Stimulated activated CD8-positive, alpha-beta memory T cell treated with anti-CD3 and anti-CD28 coated beads, Interleukin-15, amount 100 ng/mL, for 1 hour (primary cell): ENCODE measurements at places on chromosomes 3 and 15.

DNA sequence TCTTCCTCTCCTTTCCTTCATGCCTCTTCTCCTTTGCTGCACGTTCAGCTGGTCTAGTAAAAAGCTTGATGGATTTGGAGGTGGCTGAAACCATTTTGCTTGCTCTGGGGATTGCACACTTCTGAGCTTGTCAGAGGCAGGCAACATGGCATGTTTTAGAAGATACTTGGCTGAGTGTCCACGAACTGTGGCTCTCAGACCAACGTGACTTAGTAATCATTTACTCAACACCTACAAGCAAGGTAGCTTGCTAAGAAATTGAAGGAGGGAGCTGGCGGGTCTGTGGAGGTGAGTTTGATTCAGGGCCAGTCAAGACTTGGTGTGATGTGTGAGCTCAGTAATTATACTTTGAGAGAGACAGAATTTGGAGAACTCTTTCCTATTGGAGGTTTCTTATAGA, 196.0 kb downstream of the LPP start:
- DNase-seq: no peak

GRCh38 chr15:60077581-60078359, 73.7 kb downstream of the FOXB1 start:
- DNase-seq: no peak

GRCh38 chr3:179671747-179672242, 19.0 kb downstream of the USP13 start:
- no peak for DNase-seq

GRCh38 chr3:195259154-195259474, 11.8 kb downstream of the XXYLT1 start:
- DNase-seq: no peak

- DNase-seq: no peak
These were observed 9.0 kb upstream of the SLC25A26 start for GRCh38 chr3:66211779-66212178.

DNA sequence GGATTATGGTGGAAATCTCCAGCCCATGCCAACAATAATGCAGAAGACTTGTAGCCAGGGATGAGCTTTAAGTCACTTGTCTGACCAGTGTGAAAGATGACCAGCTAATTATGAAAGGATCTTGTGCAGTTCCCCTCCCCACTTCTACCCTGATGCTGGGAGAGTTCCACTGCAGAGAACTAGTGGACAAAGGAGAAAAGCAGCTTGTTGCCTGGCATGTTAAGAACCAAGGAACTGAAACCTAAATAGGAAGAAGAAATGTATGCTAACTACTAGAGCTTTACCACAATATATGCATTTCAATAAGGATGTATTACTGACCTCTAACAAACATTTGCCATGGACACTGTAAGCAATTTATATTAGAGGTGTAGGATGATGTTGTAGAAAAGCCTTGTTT, 52.2 kb upstream of the CSTA start:
- DNase-seq: no peak

DNA sequence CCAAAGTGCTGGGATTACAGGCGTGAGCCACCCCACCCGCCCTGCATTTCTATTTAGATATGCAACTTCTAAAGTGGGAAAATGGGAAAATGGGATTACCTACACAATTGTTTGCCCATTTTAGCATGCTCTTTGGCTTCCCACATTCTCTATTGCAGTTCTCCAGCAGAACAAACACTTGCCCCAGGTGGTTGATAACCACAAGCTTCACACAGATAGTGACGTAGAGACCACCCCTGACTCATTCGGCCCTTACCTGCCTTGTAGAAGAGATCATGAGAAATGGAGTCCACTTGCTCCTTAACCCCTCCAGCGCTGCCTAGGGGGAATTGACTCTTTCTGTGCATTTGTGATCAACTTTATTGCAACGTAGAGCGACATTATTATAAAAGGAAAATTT, 83.2 kb upstream of the RAP2B start:
- no peak for DNase-seq

DNA sequence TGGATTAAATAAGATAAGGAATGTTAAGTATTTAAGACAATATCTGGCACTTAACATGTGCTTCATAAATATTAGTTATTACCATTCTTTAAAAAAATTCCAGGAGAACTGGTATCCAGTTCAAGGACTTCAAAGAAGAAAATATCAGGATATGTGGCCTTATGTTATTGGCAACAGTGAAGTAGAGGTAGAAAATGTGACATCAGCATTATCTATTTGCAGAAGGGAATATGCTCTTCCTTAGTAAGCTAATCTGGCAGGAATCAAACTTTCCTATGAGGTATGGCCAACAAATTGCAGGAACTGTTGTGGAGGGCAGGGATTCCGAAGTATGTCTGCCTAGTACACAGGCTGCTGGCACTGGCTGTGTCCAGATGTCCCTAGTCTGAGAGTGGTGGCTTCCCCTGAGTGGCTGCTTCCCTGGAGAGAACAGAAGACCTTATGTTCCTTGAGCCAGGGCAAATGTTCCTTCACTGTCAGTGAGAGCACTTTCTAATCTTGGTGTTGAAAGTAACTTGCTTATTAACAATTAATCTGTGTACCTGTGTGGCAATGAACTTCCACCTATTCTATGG, 351.7 kb upstream of the THRB start:
- DNase-seq: no peak

- DNase-seq: no peak
These were observed 261.0 kb downstream of the ROBO1 start for GRCh38 chr3:79506751-79507150.

- no peak for DNase-seq
These were observed at the start of gene SLC6A11 for GRCh38 chr3:10816019-10816862. SLC6A11 (plus strand) TSS chr3:10816228; CDS start chr3:10816266, 38 bp downstream.

DNA sequence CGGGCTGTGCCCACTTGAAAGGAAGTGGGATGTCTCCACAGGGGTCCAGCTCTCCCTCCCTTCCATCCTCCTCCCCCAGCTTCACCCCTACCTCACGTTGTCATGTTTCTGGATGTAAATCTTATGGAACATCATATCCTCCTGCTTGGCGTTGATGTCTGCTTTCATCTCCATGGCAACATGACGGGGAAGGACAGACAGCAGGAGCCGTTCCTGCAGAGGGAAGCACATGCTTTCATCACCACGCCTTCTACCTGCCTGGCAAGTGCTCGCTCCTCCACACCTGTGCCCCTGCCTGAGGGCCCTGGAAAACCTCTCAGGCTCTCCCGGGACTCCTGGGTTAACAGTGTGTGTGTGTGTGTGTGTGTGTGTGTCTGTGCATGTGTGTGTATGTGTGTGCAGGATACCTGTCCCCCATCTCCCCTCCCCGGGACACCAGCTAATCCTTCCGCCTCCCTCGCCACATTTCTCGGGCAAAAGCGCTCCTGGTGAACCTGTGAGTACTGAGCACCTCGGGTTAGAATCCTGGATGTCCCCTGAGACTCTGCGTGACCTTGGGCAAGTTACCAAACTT, 101.1 kb downstream of the ADCY5 start:
- no peak for DNase-seq

- DNase-seq: no peak
These were observed 57.6 kb upstream of the CHRM5 start for GRCh38 chr15:33910741-33911140.

DNA sequence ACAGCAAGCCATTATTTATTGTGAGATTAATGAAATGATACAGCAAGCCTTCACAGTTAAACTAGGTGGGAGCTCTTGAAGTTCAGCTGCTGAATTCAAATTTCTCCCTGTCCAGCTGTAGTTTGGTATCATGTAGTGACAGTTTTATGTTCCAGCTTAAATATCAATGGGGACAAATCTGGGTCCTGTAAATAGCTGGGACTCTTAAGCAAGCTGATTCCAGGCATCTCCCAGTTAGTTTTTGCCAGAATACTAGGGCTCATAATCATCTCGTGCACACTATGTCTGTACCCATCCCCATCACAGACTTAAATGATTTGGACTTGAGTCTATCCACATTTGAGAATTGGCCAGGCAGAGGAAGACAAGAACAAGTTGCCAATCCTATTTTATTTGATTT, 27.9 kb upstream of the NIT2 start:
- no peak for DNase-seq

DNA sequence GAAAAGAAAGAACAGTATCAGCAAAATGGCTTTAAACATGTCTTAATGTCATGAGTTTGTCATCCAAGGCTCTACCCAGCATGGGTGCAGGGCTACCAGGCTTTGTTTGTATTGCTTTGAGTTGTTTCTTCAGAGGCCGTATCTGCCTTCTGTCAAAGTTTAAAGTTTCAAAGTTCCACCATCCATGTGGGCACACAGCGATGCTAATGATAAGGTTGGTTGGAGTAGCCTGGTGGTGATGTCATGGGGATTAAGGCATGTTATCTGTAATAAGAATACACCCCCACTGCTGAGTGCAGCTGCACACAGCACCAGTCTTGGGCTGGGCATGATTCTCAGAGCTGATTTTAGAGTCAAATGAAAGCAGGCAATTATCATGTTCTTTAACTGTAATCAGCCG, 72.0 kb upstream of the LRTM1 start:
- no peak for DNase-seq

DNA sequence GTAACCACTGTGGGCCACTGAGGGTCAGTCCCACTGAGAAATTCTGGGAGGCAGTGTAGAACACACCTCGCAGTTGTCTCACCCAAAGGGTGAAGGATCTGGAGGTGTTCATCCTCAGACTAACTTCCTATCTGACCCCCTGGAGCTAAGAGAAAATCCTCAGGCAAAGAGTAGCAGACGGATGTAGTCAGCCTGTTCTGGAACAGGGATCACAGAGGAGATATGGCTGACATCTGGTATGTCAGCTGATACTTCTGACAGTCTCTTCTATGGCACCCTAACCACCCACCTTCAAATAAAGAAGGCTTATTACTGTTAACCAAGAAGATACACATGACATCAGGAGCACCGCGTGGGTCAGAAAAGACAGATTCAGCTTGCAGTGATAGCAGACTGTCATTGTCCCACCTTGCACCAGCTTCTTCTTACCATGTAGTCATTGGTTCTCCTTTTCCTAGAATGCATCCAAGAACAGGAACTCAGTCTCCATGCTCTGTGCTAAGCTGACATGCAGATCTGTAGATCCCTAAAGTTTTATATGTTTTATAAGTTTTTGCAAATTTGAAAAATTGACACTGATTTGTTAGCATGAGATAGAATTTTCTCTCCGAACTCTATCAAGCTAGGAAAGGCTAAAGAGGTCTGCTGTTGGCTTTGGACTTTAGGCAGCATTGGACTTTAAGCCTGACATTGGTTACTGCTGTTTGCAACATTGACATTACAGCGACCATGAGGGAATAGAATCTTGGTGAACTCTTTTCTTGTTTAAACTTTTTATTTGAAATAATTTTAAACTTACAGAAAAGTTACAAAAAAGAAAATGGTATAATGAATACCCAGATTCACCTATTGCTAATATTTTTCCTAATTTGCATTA, 60.4 kb downstream of the KBTBD12 start:
- no peak for DNase-seq

DNA sequence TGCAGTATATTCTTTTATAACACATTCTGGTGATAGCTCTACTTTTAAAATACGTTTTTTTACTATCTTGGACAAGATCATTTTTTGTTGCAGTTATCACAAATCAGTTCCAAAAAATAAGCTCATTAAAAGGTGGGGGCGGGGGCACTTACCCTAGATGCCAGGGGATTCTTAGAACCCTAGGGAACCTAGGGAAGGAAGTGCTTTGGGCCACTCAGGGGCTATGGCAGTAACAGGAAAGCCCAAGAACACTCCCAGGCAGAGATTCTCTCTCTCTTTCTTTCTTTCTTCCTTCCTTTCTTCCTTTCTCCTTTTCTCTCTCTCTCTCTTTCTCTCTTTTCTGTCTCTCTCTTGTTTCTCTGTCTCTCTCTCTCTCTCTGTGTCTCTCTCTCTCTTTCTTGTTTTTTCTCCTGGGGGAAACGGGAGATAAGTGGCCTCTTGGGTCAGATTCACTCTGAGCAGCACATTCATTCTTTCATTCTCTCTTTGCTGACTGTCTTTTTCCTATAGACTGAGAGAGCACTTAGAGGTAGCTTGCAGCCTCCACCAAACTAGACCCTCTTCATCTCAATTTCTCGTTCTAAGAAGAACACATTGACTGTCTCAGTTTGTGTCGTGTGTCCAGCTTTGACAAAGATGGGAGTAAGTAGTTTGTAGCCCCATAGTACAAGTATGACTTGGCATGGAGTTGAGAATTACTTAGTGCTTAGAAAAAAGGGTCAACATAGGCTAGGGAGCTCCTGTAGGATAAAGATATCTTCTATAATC, 16.6 kb downstream of the SCAANT1 start:
- no peak for DNase-seq

- no peak for DNase-seq
These were observed 910.2 kb downstream of the ROBO1 start for GRCh38 chr3:78857494-78858111.

DNA sequence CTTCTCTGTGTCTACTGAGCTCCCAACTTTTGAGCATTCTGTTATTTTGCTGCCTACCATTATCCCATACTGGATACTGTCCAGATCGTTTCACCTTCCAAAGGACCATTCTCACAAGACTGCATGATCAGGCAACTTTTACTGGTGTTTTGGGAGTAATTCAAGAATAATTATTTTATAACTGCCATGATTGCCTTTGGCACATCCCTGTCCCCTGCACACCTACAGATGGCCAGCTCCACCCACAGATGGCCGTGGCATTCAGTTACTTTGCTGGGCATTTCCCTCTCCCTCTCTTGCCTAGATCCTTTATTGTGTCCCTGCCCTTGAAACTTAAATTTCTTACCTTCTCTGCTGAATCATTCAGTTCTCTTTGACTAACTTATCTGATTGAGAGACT, 263.9 kb downstream of the DIPK2A start:
- DNase-seq: no peak

DNA sequence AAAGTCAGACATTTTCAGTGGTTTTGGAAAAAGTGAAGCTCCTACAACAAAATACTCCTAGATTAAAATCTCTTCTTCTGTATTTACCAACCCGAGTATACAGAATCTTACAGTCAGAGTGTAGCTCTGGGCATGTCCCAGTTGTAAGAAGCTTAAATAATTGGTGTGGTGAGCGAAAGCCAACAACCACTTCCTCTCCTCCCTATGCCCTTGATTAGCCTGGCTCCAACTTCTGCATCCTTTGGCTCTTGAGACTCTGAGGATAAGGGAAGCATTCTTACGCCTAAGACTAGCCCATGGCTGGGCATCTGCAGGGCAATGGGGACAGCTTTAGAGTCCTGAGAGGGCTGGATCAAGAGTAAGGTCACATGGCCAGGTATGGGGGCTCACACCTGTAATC, 25.5 kb downstream of the RFT1 start:
- DNase-seq: no peak
